ENCODE measurements at places on chromosomes 4 and X. TPM values are rescaled to one million over a fixed set of nuclear protein-coding genes. Genes with fewer than 3 reads are reported as not detected.

GRCh38 chrX:13990126-13990800 is 39.4 kb downstream of the GEMIN8 start:
- no peaks in the 10 kb centered on the region for H3K36me3 ChIP-seq
- H3K4me3 ChIP-seq, result no peak overlapping the region
- H3K27me3 ChIP-seq, result no peaks in the 10 kb centered on the region
- H3K4me1 ChIP-seq, result no peaks in the 10 kb centered on the region
- H3K27ac ChIP-seq, result no peak overlapping the region
- DNase-seq, result no peak

- H3K4me1 ChIP-seq, result no peaks in the 10 kb centered on the region
- no peak for DNase-seq
- H3K36me3 ChIP-seq, result no peaks in the 10 kb centered on the region
- H3K27ac ChIP-seq, result no peak overlapping the region
Measured at GRCh38 chr4:138572007-138572406, 329.9 kb upstream of the SLC7A11 start.

- no peaks in the 10 kb centered on the region for H3K4me1 ChIP-seq
- DNase-seq, result no peak
- H3K4me3 ChIP-seq, result no peak overlapping the region
- peaks cover 2% of the 10 kb centered on the region for H3K36me3 ChIP-seq
- H3K27me3 ChIP-seq, result no peaks in the 10 kb centered on the region
Measured at GRCh38 chrX:2642791-2643190, 48.3 kb upstream of the CD99 start.

DNA sequence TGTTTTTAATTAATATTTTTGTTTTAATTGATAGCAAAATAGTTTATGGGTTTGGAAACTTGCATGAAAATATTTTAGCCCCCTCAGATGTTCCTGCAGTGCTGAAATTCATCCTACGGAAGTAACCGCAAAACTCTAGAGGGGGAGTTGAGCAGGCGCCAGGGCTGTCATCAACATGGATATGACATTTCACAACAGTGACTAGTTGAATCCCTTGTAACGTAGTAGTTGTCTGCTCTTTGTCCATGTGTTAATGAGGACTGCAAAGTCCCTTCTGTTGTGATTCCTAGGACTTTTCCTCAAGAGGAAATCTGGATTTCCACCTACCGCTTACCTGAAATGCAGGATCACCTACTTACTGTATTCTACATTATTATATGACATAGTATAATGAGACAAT is 40.4 kb downstream of the MAP7D3 start:
- peaks cover 2% of the 10 kb centered on the region for H3K36me3 ChIP-seq
- no peak overlapping the region for H3K4me3 ChIP-seq
- peak overlapping the region; percentile 95 for H3K27ac ChIP-seq
- peaks cover 6% of the 10 kb centered on the region for H3K4me1 ChIP-seq

- H3K36me3 ChIP-seq, result no peaks in the 10 kb centered on the region
- no peak for DNase-seq
- H3K27me3 ChIP-seq, result no peaks in the 10 kb centered on the region
- H3K4me3 ChIP-seq, result no peak overlapping the region
- no peaks in the 10 kb centered on the region for H3K4me1 ChIP-seq
Measured at GRCh38 chr4:92050875-92051274, 252.9 kb upstream of the GRID2 start.

- DNase-seq, result no peak
- H3K27me3 ChIP-seq, result no peaks in the 10 kb centered on the region
- H3K27ac ChIP-seq, result peak overlapping the region; percentile 59
- H3K4me3 ChIP-seq, result no peak overlapping the region
- H3K4me1 ChIP-seq, result peaks cover 8% of the 10 kb centered on the region
- H3K36me3 ChIP-seq, result no peaks in the 10 kb centered on the region
Measured at GRCh38 chrX:20315140-20315539, 48.4 kb upstream of the RPS6KA3 start.

GRCh38 chrX:118047446-118048186 is 69.0 kb downstream of the KLHL13 start:
- no peaks in the 10 kb centered on the region for H3K27me3 ChIP-seq
- no peaks in the 10 kb centered on the region for H3K4me1 ChIP-seq
- no peak overlapping the region for H3K27ac ChIP-seq
- H3K36me3 ChIP-seq, result no peaks in the 10 kb centered on the region
- no peak overlapping the region for H3K4me3 ChIP-seq

REELD1 gene
- total RNA-seq, result not detected

GRCh38 chr4:116627545-116627944 is 457.8 kb downstream of the TRAM1L1 start:
- DNase-seq, result no peak
- H3K27me3 ChIP-seq, result no peaks in the 10 kb centered on the region
- H3K4me3 ChIP-seq, result no peak overlapping the region

ETDB gene
- not detected for total RNA-seq

DNA sequence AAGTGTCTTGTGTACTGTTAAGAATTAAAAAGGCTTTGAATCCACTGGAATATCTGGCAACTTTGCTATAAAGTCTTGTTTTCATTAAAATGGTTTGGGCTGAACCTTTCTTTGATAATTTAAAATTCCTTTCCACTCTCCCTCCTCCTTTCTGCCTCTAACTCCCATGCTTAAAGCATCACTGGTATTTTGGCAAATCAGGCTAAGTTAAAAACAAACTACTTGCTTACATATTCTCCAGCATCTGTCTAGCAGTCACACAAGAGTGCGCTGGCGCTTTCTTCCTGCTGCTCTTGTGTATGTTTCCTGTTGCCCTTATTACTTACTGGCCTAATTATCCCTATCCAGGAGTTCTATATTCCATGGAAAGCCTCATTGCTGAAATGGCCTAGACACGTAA is 136.6 kb downstream of the VEGFC start:
- H3K36me3 ChIP-seq, result no peaks in the 10 kb centered on the region
- H3K4me1 ChIP-seq, result no peaks in the 10 kb centered on the region
- H3K27ac ChIP-seq, result no peak overlapping the region

DNA sequence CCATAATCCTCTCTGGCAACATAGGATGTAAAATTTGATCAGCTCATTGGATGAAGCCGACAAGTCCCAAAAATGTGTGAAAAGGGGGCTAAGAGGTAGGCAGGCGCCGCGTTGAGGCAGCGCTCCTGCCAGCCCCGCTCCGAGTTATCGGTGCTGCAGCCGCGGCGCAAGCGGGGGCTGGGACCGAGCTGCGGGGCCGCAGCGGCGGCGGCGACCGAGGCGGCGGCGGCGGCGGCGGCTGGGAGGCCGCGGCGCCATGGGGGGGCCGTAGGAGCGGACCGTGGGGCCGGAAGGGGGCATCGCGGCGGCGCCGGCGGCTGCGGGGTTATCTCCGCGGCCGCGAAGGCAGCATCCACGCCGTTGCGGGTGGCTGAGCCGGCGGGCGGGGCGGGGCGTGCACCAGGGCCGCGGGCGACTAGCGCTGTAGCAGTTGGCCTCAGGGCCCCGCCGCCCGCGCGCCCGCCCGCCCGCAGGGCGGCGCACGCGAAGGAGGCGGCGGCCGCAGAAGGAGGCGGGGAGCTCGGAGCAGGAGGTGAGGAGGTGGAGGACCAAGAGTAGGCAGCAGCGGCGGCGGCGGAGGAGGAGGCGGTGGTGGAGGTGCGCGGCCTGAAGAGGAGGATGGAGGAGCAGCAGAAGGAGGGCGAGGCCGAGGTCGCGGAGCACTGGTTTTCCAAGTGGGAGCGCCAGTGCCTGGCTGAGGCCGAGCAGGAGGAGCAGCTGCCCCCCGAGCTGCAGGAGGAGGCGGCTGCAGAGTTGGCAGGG is 126.0 kb upstream of the CXorf66 start:
- no peaks in the 10 kb centered on the region for H3K27me3 ChIP-seq
- peak; percentile 20 for DNase-seq
- no peaks in the 10 kb centered on the region for H3K36me3 ChIP-seq
- H3K4me3 ChIP-seq, result peak overlapping the region; percentile 50

MAGEB10 gene
- not detected for total RNA-seq

CXCL3 gene
- total RNA-seq, result 0.63 TPM

RAB41 gene
- total RNA-seq, result not detected

GRCh38 chrX:134628663-134629062 is 29.6 kb downstream of the PLAC1 start:
- H3K36me3 ChIP-seq, result no peaks in the 10 kb centered on the region
- H3K27me3 ChIP-seq, result no peaks in the 10 kb centered on the region
- H3K4me3 ChIP-seq, result no peak overlapping the region

GRCh38 chr4:144688035-144688569 is 42.1 kb downstream of the HHIP start:
- no peaks in the 10 kb centered on the region for H3K4me1 ChIP-seq
- no peak overlapping the region for H3K4me3 ChIP-seq
- no peaks in the 10 kb centered on the region for H3K27me3 ChIP-seq
- DNase-seq, result no peak
- no peak overlapping the region for H3K27ac ChIP-seq
- H3K36me3 ChIP-seq, result no peaks in the 10 kb centered on the region

GRCh38 chr4:151624626-151625565 is 135.9 kb downstream of the GATB start:
- no peak overlapping the region for H3K27ac ChIP-seq
- no peak overlapping the region for H3K4me3 ChIP-seq
- peaks cover 21% of the 10 kb centered on the region for H3K4me1 ChIP-seq
- H3K36me3 ChIP-seq, result no peaks in the 10 kb centered on the region
- DNase-seq, result no peak

- no peak for DNase-seq
- no peaks in the 10 kb centered on the region for H3K36me3 ChIP-seq
- H3K27me3 ChIP-seq, result no peaks in the 10 kb centered on the region
- no peak overlapping the region for H3K27ac ChIP-seq
- no peak overlapping the region for H3K4me3 ChIP-seq
- no peaks in the 10 kb centered on the region for H3K4me1 ChIP-seq
Measured at GRCh38 chrX:131045726-131046125, 12.4 kb upstream of the ARHGAP36 start.

- no peaks in the 10 kb centered on the region for H3K4me1 ChIP-seq
- H3K27ac ChIP-seq, result no peak overlapping the region
- H3K4me3 ChIP-seq, result no peak overlapping the region
- DNase-seq, result no peak
- no peaks in the 10 kb centered on the region for H3K36me3 ChIP-seq
- no peaks in the 10 kb centered on the region for H3K27me3 ChIP-seq
Measured at GRCh38 chrX:19852014-19853005, 35.1 kb downstream of the SH3KBP1 start.

- H3K27me3 ChIP-seq, result no peaks in the 10 kb centered on the region
- peaks cover 58% of the 10 kb centered on the region for H3K4me1 ChIP-seq
- no peaks in the 10 kb centered on the region for H3K36me3 ChIP-seq
- H3K27ac ChIP-seq, result no peak overlapping the region
- no peak overlapping the region for H3K4me3 ChIP-seq
Measured at GRCh38 chr4:113678641-113679040, 82.9 kb downstream of the CAMK2D start.

DNA sequence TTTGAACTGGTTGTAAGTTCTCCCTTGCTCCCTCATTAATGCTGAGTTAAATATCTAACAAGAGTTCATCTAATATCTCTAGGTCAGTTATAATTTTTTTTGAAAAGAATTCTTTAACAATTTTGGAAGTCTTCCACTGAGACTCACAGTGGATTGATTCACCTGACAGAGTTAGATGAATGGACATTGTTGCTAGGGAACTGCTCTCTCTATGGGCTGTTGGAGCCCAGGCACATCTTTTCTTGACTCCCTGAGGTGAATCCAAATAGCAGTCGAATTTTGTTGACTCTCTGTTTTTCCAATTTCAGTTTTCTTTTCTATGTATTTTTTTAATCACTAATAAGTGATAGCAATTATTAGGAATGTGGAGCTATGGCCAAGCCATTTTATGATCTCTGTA is 996.1 kb upstream of the PABPC4L start:
- no peak overlapping the region for H3K27ac ChIP-seq
- H3K4me1 ChIP-seq, result no peaks in the 10 kb centered on the region
- H3K36me3 ChIP-seq, result no peaks in the 10 kb centered on the region
- DNase-seq, result no peak

TNIP2 gene
- total RNA-seq, result 44.6 TPM

DNA sequence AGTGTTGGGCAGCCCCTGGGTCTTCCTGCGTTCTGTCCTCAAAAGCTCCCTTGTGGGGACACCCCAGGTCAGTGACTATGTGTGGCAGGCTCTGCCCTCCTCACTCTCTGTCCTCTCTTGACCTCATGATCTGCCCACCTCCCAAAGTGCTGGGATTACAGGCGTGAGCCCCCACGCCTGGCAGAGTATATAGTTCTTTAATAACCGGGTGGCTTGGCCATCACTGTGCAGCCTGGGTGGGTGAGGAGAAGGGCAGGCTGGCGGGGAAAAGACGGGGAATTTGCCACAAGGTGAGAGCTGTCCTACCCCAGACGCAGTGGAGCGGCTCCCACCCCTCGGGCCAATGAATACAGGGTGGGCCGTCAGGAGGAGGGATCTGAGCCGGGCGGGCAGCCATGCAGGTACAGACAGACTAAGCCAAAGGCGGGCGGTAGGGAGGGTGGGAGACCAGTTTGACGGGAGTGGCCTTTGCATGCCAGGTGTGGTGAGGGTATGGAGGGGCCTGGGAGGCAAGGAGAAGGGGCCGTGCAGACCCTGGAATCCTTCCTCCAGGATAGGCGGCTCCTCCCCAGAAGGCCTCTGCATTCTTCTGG is 2.5 kb downstream of the SH3BP2 start:
- peak; percentile 11 for DNase-seq
- H3K4me3 ChIP-seq, result peak overlapping the region; percentile 11
- no peaks in the 10 kb centered on the region for H3K27me3 ChIP-seq
- H3K36me3 ChIP-seq, result no peaks in the 10 kb centered on the region
- no peak overlapping the region for H3K27ac ChIP-seq

- no peak overlapping the region for H3K27ac ChIP-seq
- no peaks in the 10 kb centered on the region for H3K4me1 ChIP-seq
- H3K36me3 ChIP-seq, result no peaks in the 10 kb centered on the region
- no peak overlapping the region for H3K4me3 ChIP-seq
Measured at GRCh38 chrX:34790026-34790425, 132.9 kb upstream of the TMEM47 start.

- no peak overlapping the region for H3K27ac ChIP-seq
- no peaks in the 10 kb centered on the region for H3K27me3 ChIP-seq
- H3K4me3 ChIP-seq, result no peak overlapping the region
- peaks cover 19% of the 10 kb centered on the region for H3K4me1 ChIP-seq
- peaks cover 70% of the 10 kb centered on the region for H3K36me3 ChIP-seq
Measured at GRCh38 chr4:8046925-8047541, 107.4 kb upstream of the AFAP1 start.

- no peaks in the 10 kb centered on the region for H3K36me3 ChIP-seq
- peaks cover 3% of the 10 kb centered on the region for H3K4me1 ChIP-seq
- DNase-seq, result no peak
- H3K27me3 ChIP-seq, result no peaks in the 10 kb centered on the region
- peak overlapping the region; percentile 54 for H3K27ac ChIP-seq
- no peak overlapping the region for H3K4me3 ChIP-seq
Measured at GRCh38 chr4:78661921-78662521, 110.5 kb downstream of the ANXA3 start.

ADAMTS3 gene
- 0.89 TPM for total RNA-seq

EXOC1L gene
- total RNA-seq, result not detected

DIPK2B gene
- total RNA-seq, result 12.0 TPM

GRCh38 chrX:40304115-40304514 is 206.4 kb upstream of the BCOR start:
- no peaks in the 10 kb centered on the region for H3K27me3 ChIP-seq
- H3K4me1 ChIP-seq, result no peaks in the 10 kb centered on the region
- H3K36me3 ChIP-seq, result no peaks in the 10 kb centered on the region
- H3K27ac ChIP-seq, result no peak overlapping the region
- no peak overlapping the region for H3K4me3 ChIP-seq

TBC1D19 gene
- 4.8 TPM for total RNA-seq

DOCK11 gene
- total RNA-seq, result 2.5 TPM
